ENCODE measurements at places on chromosomes 2 and 18.

DNA sequence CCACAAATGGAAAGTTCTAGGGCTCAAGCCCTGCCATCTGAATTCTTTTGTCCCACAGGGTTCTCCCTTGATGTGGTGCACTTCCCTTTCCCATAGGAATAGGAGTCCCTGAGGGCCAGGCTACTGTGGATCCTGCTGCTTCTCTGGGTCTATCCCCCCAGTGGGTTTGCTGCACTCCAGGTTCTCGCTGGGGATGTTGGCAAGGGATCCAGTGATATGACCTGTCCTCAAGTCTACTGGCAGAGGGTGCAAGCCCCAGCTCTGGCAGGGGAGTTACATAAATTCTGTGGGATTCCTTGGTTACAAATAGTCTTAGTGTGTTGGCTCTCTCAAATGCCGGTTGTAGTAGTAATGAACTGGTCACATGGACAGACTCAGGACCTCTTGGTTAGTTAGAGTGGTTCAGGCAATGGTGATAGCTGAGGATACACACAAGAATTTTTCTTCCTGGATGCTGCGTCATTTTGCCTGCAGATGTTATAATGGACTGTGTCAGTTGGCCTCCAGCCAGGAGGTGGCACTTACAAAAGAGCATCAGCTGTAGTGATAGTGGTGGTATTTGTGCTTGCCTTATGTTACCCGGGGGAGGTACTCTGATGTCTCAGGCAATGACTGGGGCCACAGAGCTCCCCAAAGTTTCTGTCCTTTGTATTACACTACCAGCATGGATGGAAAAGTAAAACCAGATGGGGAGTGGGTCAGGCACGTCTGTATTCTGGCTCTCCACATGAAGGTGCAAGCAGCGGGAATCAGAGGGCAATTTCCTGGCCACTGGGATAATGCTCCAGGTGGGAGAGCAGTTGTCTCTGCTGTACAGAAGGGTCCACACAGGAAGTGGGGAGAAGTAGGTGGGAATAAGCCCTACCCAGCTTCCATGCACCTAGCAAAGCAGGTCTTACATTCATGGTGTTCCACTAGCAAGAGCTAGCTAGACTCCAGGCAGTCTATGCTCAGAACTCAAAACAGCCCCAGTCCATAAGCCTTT, 267.9 kb downstream of the SOX11 start:
- no peak for ATAC-seq

GRCh38 chr2:213004197-213004821, 147.1 kb downstream of the IKZF2 start:
- no peak for ATAC-seq

DNA sequence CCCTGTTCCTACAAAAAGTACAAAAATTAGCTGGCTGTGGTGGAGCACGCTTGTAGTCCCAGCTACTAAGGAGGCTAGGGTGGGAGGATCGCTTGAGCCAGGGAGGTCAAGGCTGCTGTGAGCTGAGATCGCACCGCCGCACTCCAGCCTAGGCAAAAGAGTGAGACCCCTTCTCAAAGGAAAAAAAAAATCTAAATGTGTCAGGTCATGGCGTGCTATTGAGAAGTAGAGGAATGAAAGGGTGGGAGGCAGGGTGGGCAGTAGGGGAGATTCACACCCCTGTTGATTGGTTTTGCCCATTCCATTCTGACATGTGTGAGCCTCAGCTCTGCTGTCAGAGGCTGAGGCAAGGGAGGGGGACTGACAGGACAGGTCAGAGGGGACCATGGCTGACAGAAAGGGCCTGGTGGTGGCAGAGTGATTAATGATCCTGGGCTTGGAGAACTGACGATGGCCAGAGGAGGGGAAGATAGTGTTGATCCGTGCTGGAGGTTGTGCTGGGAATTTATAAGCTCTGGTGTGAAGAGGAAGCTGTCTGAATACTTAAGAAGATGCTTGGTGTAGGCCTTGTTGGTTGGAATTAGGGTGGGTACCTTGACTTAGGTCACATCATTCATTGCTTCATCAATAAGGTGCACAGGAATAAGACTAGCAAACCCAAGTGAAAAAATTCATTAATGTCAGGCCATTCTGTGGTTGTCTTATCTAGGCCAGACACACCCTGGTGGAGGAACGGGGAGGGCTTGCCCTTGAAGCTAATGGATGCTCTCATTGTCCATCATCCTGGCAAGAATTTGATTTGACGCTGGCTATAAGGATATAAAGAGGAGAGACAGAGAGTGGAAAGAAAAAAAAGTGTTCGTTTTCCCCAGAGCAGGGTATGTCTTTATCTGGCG, 19.1 kb upstream of the SMARCAL1 start:
- peak; percentile 61 for ATAC-seq

- no peak for ATAC-seq
Measured at GRCh38 chr2:114009205-114009944, 119.5 kb downstream of the ACTR3 start.

- no peak for ATAC-seq
Measured at GRCh38 chr18:52694804-52695203, 354.8 kb downstream of the DCC start.

DNA sequence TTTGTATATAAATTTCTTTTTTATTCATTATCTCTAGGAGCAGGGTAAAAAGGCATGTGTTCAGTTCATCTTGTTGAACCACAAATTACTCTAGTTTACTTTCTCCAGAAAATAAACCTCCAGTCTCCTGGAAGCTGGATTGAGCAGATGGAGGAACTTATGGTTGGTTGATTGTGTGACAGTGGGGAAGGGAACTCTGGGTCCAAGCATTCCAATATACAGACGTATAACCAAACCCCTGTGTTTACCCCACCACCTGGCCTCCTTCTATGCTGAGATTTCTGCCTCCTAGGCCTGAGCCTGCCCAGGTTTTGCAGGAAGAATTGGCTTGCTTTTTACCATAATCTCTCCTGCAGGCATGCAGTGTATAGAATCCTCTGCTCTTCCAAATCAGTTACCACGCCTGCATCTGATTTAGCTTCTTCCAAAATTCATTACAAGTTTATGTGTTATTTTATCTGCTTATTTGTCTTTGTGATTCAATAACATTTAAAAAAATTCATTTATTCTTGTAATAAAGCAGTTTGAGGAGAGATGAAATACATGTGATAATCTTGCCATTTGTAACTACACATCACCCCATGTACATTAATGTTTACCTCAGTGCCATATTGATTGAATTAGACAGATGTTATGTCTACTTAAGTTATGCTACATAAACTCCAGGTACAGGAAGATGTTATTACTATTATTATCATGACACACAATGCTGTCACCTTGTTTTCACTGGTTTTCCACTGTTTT, 2.5 kb upstream of the RAB27B start:
- no peak for ATAC-seq

DNA sequence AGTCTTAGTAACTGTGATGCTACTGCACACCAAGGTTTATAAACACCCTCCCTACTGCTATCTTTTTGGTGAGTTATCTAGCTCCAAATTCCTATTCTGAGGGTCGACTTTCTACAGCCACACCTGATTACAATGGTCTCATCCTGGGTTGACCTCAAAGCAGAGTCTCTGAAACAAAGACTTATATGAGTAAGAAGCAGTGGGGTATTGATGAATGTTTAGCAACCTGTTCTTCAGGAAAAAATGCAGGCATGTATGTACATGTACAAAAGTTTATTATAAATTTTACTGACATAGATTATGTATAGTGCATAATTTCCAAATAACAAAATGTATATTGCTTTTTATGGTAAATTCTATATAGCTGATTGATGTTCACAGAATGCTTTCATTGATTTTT, 51.6 kb upstream of the FMNL2 start:
- no peak for ATAC-seq

DNA sequence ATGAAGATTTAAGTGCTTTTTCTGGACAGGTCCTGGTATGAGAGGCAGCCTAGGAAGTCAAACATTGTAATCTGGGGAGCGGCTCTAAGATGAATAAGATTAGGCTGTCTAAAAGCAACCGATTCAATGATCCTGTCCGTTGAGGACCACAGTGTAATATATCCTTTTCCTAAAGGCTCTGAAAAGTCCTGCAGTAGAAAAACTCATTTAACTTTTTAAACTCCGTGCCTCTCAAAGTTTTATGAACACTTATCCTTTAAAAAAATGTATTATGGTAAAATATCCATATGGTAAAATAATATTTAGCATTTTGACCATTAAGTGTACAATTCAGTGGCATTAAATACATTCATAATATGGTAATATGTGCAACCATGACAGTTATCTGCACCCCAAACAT, 39.8 kb downstream of the ATOH8 start:
- no peak for ATAC-seq

DNA sequence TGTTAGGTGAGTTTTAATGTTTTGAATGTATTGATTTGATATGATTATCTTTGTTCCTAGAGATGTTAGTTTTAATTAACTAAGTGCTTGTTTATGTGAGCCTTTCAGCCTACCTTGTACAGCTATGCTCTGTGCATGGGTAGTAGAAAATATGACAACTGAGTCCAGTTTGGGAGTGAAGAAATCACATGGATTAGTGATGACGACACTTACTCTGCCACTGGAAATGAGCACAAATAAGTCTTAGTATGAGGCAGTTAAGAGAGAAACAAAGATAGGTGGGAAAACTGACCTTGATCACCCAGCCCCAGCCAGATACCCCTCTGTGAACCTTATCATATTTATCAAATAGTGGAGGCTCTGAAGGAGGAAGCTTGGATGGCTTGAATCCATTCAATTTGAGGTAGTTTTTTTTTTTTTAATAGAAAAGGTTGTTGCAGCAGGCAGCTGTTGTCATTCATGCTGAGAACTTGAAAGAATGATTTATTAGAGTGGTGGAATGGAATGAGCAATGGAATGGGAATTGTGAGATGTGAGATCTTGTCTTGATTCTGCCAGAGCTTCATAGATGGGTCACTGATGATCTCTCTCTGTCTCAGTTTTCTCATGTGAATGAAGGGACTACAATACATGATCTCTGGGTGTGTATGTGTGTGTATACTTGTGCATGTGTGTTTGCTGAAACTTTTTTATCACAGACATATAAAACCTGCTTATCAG, 96.4 kb downstream of the MAP3K20 start:
- no peak for ATAC-seq

DNA sequence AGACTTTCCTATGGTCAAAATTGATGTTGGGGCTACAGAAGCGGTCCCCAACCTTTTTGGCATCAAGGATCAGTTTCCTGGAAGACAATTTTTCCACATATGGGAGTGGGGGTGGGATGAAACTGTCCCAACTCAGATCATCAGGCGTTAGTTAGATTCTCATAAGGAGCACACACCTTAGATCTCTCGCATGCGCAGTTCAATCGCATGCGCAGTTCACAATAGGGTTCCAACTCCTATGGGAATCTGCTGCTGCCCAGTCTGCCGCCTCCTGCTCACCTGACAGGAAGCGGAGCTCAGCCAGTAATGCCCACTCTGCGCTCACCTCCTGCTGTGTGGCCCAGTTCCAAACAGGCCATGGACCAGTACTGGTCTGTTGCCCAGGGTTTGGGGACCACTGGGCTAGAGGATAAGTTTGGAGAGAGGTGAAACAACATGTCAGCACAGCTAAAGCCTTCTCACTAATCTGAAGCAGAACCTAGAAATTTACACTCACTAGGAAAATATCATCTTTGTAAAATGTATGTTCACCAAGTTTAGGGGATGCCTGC, 410.8 kb upstream of the ZNF804A start:
- no peak for ATAC-seq

DNA sequence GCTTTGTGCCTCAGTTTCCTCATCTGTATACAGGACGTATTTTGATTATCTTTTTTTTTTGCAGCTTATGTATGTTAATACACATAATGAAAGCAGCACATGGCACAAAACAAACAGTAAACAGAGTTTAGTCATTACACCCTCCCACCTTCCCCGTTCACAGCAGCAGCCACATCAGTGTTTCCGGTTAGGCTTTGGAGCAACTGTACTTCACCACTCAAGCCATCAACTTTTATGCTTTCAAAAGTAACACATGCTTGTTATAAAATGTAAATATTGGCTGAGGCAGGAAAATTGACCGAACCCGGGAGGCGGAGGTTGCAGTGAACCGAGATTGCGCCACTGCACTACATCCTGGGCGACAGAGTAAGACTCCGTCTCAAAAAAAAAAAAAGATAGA, 117.3 kb downstream of the MTCL1 start:
- no peak for ATAC-seq

DNA sequence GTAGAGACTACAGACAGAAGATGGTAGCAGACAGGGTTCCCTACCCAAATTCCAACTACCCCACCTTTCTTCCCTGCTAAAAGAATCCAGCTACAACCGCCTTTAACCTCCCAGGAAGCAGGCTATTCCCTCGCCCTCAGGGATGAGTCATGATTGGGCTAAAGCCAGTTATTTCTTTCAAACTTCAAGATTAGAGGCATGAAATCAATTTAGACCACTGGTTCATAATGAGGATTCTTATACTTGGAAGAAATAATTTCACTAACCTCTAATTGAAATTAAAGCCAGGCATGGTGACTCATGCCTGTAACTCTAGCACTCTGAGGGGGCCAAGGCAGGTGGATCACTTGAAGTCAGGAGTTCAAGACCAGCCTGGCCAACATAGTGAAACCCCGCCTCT, 20.0 kb downstream of the TRIP12 start:
- ATAC-seq: peak; percentile 57

DNA sequence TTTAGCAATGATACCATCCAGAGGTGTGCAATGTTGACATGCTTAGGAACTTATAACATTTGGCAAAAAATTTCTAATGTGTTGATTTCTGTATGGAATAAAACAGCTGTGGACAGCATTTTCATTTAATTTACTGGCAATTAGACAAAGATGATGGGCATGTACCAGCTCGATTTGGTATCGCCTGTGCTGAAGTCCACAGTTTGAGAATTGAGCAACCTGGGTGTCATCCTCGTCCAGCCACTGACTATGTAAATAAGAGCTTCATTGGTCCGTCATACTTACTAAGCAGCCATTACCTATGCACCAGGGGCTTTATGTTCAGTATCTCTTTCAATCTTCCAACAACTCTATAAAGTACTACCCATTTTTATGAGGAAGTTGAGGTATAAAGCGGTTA, 24.6 kb upstream of the ACAA2 start:
- no peak for ATAC-seq

- no peak for ATAC-seq
Measured at GRCh38 chr2:202101026-202101579, 28.0 kb downstream of the KIAA2012 start.

- ATAC-seq: no peak
Measured at GRCh38 chr18:36947820-36948348, 119.0 kb downstream of the KIAA1328 start.

DNA sequence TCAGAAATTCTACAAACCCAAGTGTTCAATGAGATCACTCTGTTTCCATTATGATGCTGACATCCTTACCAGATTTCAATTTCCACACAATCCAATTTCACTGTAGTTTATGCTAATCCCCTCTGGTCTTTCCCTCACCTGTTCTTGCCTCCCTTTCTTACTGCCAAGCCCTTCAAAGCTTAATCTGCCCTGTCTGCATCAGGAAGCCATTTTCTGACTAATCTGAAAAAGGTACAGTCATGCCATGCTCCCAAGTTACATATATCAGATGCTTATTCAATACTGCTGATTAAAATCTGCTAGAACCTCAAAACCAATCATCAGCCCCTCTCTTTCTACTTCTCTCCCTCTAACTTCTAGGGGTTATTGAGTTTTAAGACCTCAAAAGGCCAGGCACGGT, 8.9 kb downstream of the KRTCAP3 start:
- ATAC-seq: no peak

GRCh38 chr2:109230941-109231420, 102.0 kb downstream of the SH3RF3 start:
- ATAC-seq: peak; percentile 96
